ENCODE measurements at places on chromosomes 12 and 14.
A peak's percentile ranks its signal among the peaks of the same experiment; 100 is the strongest.

GRCh38 chr12:133135747-133136146 is 5.3 kb downstream of the ZNF10 start:
- no peak for DNase-seq

GRCh38 chr14:27338012-27338411 is 740.2 kb upstream of the NOVA1 start:
- no peak for DNase-seq

- no peak for DNase-seq
These were observed 11.3 kb downstream of the RAB15 start for GRCh38 chr14:64960762-64961276.

- no peak for DNase-seq
These were observed 26.8 kb upstream of the ADAMTS20 start for GRCh38 chr12:43578782-43579181.

- DNase-seq: no peak
These were observed 13.3 kb downstream of the DICER1 start for GRCh38 chr14:95143808-95144620.

- no peak for DNase-seq
These were observed 25.0 kb upstream of the GTF2A1 start for GRCh38 chr14:81245771-81246170.

DNA sequence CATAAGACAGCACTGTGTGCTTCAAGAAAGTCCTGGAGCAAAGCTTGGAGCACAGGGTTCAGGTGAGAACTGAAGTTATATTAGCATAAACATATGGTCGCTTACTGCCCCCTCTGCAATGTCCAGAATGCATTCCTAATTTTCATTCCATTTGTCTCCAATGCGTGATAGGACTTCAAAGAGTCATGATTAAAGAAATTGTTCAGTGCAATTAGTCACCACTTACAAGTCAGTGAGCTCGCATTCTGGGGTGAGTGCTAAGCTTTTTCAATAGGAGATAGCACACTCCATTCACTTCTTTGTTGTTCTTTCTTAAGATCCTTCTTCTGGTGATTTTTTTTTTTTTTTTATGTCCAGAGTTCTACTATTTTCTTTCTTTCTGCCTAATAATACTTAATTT is 398.4 kb downstream of the SYT1 start:
- DNase-seq: no peak

GRCh38 chr14:59275668-59276067 is 87.2 kb downstream of the DAAM1 start:
- DNase-seq: no peak

DNA sequence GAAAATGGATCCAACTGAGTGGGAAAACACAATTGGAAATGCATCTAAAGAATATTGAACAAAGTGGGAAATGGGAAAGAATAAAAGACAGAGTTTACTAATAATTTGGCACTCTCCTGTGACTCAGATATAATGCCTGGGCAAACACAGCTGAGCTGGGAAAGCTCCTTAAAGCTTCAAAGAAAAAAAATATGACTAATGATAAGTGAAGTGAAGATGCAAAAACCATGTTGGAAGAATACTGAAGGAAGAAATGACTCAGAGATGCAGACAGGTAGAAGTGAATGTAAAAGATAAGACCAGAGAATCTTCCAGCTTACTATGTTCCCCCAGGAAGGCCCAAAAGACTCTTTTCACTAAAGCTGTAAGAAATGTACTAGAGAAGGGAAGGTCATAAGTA is 62.4 kb upstream of the FOXG1 start:
- DNase-seq: no peak

GRCh38 chr12:52521175-52521567 is 977 bp upstream of the KRT5 start:
- DNase-seq: no peak

GRCh38 chr12:68510397-68510796 is 100.3 kb upstream of the RAP1B start:
- no peak for DNase-seq

DNA sequence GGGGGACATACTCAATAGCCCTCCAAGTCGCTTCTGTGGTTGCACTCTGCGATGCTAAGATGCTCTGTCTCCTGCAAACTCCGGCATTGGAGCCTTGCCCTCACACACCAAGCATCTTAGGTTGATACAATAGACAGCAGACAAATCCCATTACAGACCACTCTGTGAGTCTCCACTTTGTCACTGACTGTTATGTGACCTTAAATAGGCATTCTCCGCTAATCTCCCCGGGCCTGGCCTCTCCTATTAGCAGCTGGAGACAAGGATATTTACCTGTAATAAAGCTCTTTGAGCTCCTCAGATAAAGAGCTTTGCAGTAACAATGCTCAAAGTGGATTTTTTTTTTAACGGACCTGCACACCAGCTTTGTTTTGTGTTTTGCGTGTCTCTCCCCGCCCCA is 479.7 kb upstream of the TBX3 start:
- DNase-seq: peak; percentile 71

DNA sequence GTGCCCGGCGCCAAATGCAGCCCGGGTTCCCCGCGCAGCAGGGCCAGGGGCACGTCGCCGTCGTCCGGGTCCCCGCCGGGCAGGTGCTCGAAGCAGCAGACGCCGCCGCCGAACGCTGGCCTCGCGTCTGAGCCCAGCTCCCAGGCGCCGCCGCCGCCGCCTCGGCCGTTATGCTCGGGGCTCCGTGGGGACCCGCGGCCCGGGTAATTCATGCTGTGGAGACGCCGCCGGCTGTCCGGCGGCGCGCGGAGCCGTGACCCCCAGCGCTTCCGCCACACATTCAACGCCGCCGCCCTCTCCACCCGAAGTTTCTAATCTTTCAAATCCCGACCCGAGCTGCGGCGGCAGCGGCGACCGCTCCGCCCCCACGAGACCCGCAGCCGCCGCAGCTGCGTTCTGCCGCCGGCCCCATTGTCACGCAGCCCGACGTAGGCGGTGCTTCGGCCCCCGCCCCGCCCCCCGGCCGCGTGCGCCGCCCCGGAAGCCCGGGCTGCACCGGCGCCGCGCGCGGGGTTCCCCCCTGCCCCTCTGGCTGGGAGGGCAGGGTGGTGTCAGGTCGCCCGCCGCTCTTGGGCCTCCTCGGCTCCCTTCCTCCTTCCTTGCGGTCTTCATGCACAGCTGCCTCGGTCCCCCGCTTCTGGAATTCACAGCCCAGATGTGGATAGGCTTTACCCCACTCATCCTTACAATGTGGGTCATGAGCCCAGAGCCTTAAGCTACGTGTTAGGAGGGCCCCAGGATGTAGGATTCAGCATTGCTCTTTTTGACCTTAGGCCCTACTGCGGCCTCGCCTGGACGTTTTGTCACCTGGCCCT is at the start of gene DDHD1:
DDHD1 (minus strand) TSS at position 437 of the 815 bp plus-strand sequence; CDS start at position 212, 225 bp downstream.
- DNase-seq: no peak

DNA sequence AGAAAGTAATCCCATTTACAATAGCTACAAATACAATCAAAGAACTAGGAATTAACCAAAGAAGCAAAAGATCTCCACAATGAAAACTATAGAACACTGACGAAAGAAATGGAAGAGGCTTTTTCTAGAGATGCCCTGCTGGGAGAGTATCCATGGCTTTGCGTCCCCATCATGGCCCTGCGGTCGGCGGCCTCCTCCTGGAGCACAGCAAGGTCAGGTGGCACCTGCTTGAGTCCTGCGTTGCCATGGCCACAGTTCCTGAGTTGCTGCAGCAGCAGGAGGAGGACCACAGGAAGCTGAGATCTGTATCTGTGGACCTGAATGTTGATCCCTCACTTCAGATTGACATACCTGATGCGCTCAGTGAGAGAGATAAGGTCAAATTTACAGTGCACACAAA is 143.5 kb downstream of the SLC5A8 start:
- no peak for DNase-seq

GRCh38 chr12:113641426-113642030 is 169.9 kb upstream of the LHX5 start:
- DNase-seq: no peak

DNA sequence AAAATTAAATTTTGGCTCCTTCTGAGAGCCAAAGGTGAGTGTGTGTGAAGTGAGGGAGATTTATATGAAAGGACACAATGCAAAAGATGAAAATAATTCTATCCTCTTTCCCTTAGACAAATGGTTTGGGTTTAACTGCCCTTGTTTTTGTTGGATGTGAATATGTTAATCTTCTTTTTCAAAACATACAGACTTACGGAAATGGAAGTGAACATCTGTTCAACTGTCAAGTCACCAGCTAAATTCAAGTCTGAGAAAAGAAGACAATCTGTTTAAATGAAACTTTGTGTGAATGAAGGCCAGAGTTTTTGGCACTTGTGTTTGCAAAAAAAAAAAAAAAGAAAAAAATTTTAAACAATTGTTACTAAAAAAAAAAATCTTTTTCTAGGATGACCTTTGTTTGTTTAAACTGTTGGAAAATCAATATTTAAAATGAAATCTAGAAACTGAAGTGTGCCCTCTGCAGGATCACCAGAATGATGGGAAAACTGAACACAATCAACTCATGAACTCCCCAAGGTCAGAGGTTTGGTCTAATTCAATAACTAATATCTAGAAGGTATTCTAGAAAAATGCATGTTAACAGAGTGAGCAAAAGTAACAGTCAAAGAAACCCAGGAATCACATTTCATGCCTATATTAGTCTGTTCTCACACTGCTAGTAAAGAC is 448.8 kb downstream of the FLRT2 start:
- DNase-seq: no peak

DNA sequence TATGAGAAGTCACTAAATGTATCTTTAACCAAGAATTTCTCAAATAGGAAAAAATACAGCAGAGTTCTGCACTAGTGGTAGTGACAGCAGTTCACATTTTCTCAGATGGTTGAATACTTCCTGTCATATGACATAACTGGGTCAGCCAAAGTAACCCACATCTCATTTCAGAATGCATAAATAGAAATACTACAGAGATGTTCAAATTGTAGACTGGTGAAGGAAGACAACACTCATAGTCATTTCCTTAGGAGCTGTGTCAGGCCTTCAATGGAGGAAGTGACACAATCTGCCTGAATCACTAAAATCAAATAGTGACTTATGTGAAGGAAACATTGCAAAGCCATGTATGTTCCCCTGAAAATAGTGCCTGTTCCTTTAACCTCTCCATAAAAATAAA is 32.4 kb downstream of the FERMT2 start:
- no peak for DNase-seq

DNA sequence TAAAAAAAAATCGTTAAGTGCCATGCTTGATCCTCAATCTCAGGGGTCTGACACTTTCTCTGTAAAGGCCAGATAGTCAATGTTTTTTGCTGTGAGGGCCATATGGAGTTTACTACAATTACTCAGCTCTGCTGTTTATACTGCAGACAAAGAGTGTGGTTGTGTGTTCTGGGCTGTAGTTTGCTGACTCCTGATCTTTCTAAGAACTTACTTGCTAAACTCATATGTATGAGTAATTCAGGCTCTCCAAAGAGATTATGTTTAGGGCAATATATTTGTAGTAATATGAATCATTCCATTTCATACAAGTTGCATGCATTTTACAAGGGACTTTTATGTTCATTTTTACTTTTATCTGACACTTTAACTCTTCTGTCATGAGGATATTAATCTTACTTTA is 188.2 kb downstream of the TMTC2 start:
- no peak for DNase-seq

- no peak for DNase-seq
These were observed 220.2 kb upstream of the BTG1 start for GRCh38 chr12:92365836-92366235.

DNA sequence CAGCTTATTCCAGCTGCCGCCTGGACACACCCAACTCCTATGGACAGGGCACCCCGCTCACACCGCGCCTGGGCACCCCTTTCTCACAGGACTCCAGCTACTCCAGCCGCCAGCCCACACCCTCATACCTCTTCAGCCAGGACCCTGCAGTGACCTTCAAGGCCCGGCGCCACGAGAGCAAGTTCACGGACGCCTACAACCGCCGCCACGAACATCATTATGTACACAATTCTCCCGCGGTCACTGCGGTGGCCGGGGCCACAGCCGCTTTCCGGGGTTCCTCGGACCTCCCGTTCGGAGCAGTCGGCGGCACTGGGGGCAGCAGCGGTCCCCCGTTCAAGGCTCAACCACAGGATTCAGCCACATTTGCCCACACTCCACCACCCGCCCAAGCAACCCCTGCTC is 5.9 kb downstream of the SETD1B start:
- no peak for DNase-seq

GRCh38 chr12:131774576-131775391 is 53.4 kb upstream of the MMP17 start:
- DNase-seq: no peak

GRCh38 chr14:67982711-67983608 is 163.4 kb downstream of the RAD51B start:
- no peak for DNase-seq

DNA sequence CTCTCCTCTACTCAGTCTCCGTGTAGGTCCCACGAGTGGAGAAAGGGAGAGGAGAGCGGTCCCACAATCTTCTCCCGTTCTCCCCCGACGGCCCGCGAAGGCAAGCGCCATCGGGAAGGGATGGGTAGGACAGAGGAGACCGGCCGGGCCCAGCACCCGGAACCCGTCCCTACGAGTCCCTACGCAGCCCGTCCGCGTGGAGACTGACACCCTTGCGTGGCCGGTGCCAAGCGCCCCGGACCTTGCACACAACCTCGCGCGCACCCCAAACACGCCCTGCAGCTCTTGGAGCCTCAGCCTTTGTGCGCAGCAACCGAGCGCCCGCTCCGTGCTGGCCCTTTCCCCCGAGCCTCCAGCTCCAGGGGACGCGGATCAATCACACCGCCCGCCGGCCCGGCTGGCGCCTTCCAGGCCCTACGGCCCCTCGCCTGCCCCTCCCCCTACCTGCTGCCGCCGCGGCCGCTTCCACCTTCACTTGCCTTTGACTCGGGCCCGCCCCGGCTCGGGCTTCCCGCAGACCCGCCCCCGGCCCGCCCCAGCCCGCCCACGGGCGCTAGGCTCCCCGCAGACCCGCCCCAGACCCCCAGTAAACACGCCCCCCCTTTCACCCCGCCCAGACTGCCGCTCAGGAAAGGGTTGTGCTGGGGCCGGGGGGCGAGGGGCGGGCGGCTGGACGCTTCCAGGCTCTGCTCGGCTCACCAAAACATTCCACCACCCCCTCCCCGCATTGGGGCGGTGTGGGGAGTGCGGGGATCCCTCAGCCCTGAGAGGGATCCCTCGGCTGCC is at the start of gene NDRG2:
NDRG2 (minus strand) TSS at position 477 of the 786 bp plus-strand sequence. CDS start 1,746 bp downstream, outside the sequence.
- DNase-seq: no peak

DNA sequence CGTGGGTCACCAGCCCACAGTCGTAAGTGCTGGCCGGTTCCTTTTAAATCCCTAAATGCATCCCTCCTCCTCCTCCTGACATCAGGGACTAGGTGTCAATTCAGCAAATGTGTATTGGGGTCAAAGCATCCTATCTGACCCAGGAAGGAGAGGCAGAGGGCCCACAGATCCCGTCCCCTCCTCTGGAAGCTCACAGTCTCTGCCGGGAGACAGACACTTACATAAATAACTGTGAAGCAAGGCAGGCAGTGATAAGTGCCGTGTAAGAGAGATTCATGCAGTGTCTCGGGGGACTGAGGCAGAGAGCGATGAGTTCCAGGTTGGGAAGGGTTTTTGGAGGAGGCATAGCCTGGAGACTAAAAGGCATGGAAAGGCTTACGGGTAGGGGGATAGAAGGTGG is 44.1 kb downstream of the HRK start:
- DNase-seq: no peak
